ENCODE measurements at places on chromosomes 2 and 18.

GRCh38 chr2:97758131-97758705 lies 44.8 kb downstream of the ZAP70 start:
- DNase-seq = no peak

DNA sequence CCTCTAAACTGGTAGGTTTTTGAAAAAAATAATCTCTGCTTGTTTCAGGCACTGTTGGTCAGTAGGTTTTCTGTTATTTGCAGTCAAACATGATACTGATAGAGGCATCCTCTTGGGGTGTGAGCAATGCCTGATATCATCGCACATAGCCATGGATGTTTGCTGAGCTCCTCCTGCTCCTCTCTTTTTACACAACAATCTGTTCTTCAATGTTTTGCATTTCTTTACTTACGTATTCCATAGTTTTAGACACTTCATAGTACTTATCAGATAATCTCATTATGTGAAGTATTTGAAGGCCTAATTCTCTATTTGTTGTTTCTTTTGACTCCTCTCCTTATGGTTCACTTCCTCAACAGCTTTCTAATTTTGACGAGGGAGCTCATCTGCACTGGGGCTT lies 23.0 kb upstream of the HS6ST1 start:
- no peak for DNase-seq

- peak; percentile 17 for DNase-seq
Measured at GRCh38 chr2:190649035-190649797, at the start of gene NAB1. Gene NAB1, plus strand, starts transcription at chr2:190649083. Its CDS starts 10,094 bp downstream, at chr2:190659177.

GRCh38 chr18:68665628-68666027 lies 49.3 kb downstream of the TMX3 start:
- no peak for DNase-seq

Measured in NCI-H460 (cell line).